ENCODE measurements at places on chromosomes 5 and 9.

DNA sequence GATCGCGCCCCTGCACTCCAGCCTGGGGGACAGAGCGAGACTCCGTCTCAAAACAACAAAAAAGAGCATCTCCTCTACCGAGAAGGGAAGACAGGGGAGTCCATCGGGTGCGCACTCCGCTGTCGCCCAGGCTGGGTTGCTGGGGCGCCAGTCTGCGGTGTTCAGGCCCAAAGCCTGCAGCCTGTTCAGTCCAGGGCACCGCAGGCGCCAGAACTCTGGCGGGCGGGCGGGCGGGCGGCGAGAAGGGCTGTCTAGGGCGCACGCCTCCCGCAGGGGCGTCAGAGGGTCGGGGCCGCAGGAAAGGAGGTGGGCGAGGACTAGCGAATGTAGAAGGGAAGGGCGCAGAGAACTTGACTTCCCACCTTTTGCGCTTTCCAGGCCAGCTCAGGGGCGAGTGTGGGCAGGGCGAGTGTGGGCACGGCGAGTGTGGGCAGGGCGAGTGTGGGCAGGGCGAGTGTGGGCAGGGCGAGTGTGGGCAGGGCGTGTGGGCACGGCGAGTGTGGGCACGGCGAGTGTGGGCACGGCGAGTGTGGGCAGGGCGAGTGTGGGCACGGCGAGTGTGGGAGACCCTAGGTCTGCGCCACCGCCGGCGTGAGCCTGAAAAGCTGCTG lies 10.5 kb downstream of the PROP1 start:
- no peak for DNase-seq

- no peak for DNase-seq
Observed at GRCh38 chr5:116420540-116420939, 154.1 kb downstream of the SEMA6A start.

GRCh38 chr5:5343568-5343967 lies 78.9 kb upstream of the ICE1 start:
- no peak for DNase-seq

DNA sequence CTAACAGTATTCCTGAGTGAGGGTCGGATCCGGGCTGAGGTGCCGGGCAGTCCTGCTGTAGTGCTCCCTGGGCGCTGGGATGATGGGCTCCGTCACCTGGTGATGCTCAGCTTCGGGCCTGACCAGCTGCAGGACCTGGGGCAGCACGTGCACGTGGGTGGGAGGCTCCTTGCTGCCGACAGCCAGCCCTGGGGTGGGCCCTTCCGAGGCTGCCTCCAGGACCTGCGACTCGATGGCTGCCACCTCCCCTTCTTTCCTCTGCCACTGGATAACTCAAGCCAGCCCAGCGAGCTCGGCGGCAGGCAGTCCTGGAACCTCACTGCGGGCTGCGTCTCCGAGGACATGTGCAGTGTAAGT lies 15.2 kb downstream of the CRB2 start:
- no peak for DNase-seq

DNA sequence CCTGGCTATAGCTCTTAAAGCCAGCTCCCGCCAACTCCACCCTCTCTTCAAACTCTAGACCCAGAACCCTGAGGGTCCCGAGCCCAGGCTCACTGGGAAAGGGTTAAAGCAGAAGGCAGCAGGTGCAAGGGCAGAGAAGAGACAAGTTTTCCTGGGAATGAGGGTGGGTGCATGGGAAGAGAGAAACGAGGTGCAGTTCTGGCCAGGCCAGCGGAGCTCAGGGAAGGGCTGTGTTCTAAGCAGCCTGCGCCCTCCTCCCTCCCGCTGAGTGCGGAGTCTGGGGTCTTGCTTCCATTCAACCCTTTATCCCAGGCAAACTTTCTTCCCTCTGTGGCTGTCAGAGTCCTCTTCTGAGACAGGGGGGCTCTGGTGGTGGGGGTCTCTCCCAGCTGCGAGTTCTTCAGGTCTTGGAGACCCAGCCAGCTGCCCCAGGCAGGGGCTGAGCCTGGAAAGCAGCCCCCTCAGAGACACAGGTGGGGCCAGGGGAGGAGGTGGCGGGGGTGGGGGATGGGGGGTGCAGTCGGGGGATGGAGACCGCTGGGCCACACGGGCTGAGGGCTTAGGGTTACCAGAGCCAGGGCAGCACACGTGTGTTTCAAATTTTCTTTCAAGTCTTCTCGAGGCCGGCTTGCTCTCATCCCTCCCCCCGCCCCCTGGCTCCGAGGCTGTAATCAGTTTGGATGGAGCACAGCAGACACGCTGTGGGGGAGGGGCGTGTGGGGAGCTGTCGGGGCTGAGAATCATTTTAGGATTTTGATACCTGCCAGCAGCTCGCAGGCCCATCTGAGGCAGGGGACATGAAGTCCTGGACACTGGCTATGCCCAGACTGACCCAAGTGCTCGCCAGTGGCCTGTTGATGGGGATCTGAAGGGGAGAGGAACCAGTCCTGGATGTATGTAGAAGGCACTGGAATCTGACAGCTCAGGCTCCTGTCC lies 169.6 kb upstream of the SMIM23 start:
- no peak for DNase-seq

DNA sequence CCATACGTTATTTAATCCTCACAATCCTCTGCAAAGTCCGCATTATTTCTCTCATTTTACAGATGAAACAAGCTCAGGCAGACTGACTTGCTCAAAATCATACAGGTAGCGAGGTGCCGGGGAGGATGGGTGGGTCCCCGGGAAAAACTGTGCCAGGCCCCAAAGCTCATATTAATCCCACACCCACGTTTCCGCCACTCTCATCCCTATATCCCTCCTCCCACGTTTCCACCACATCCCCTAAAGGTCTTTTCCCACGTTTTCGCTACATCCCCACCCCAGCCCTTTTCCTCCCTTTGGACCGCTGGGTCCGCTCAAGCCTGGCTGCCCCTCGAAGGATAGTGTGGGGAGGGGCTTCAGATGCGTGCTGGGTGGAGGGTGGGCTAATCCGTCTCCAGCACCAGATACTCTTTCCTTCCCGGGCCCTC lies 434 bp upstream of the FSD1L start:
- DNase-seq: no peak

- no peak for DNase-seq
Observed at GRCh38 chr9:134338394-134339182, 12.3 kb downstream of the RXRA start.

GRCh38 chr5:132256086-132256782 lies 1.3 kb upstream of the PDLIM4 start:
- no peak for DNase-seq

GRCh38 chr9:112863214-112863613 lies 27.5 kb downstream of the SLC46A2 start:
- no peak for DNase-seq

- DNase-seq: no peak
Observed at GRCh38 chr5:122263352-122264030, 48.5 kb upstream of the SNCAIP start.

GRCh38 chr9:129273136-129273895 lies 95.3 kb upstream of the IER5L start:
- no peak for DNase-seq

DNA sequence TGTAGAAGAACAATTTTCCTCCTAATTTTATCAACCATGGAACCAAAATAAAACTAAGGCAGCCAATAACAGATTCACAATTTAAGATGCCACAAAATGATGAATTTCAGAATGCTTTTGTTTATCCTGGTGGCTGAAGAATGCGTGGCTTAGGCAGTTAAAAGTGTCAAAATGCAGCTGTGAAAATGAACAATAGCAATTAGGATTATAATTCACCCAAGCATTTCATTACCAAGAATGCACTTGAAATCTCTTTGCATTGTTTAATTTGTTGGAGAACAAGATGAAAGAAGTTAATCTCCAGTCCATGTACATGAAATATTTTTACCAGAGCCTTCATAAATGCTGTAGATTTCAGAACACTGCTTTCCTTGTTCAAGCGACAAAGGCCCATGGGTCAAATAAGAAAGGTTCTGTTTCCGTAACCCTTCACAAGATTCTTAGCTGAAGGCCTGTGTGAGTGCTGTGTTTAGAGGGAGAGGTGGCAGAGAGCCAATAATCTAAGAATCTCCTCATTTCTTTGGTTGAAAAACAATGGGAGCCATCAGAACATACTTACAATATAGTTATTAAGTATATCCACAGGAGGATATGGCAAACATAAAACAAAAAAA lies 39.3 kb downstream of the CLINT1 start:
- DNase-seq: no peak

- DNase-seq: no peak
Observed at GRCh38 chr5:53298841-53299240, 181.6 kb upstream of the FST start.

DNA sequence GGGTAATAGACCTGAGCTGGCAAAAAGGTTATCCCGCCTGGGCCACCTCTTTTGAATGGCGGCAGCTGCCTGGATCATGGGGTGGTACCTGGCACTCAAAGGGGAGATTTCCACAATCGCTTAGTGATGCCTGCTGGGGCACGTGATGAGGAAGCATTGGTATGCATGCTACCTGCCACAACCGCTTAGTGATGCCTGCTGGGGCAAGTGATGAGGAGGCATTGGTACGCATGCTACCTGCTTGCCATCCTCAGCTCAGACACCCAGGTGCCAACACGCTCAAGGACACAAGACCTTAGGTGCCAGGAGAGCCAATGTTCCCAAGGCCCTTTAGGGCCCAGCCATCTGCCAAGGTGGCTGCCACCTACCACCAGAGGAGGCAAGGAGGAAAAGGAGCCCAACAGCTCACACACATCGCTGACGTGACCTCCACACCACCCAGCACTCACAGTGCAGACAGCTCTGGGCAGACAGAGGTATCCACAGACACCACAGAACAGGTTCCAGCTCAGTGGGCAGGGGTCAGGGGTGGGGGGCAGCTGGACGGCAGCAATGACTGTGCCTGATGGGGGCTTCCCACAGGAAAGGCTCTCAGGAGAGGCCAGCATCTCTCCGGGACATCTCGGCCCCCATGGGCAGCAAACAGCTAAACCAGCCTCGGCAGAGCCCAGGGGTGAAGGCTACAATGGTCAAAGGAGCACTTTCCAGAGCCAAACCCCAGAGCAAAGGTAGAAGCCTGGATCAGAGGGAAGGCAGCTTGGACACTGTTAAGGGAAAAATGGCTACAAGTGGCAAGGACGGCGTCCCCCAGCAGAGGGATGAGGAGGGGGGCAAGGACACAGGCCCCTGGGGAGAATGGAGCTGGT lies 43.0 kb upstream of the SARDH start:
- no peak for DNase-seq

GRCh38 chr5:83472508-83473345 lies 1.2 kb downstream of the VCAN start:
- no peak for DNase-seq

GRCh38 chr5:81936750-81937149 lies 35.1 kb upstream of the ATG10 start:
- no peak for DNase-seq
